ENCODE measurements at places on chromosomes 6 and 20. TPM values are rescaled to one million over a fixed set of nuclear protein-coding genes. Genes with fewer than 3 reads are reported as not detected.

Gene ZGPAT
- 24.9 TPM for total RNA-seq

Gene CYP24A1
- not detected for total RNA-seq

Gene CAGE1
- total RNA-seq = not detected

Gene LAMA5
- total RNA-seq = 31.1 TPM

Gene SYTL3
- total RNA-seq = 2.8 TPM

Gene KCNK5
- total RNA-seq = 0.16 TPM

Gene RIPOR3
- total RNA-seq = 4.2 TPM

Gene LINC00237
- total RNA-seq = 1.1 TPM

Gene ZNF391
- total RNA-seq = 13.1 TPM

Gene NR2E1
- 13.9 TPM for total RNA-seq

Gene KCNK17
- total RNA-seq = not detected

Gene TSHZ2
- 17.6 TPM for total RNA-seq

Gene PI16
- total RNA-seq = 18.1 TPM

Gene MUCL3
- total RNA-seq = not detected

Gene TMEM200A
- total RNA-seq = 4.2 TPM

Gene CLDN20
- total RNA-seq = 0.89 TPM

GRCh38 chr6:97207383-97207782 is 75.6 kb downstream of the MMS22L start:
- DNase-seq = no peak

GRCh38 chr6:157430834-157431233 is 49.8 kb downstream of the ZDHHC14 start:
- DNase-seq = no peak

- no peak for DNase-seq
These were observed 81.4 kb downstream of the LAMA2 start for GRCh38 chr6:128964233-128964755.

DNA sequence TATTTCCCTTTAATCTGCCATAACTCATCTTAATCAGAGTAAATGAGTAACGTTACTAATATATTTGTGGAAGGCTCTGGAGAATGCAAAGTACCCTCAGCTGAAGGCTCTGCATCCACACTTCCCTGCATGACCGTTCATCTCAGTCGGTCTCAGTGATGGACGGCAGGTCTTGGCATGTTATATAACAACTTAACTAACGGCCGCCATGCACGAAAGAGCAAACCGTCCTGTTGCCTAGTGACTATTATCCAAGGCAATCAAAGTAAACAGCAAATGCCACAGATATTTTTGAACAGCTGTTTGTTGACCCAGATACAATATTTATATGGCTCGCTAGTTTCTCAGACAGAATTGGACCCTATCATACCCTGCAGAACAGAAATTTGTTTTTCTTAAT is 194.9 kb upstream of the SMLR1 start:
- DNase-seq = no peak

GRCh38 chr6:14816116-14816859 is 429.6 kb upstream of the JARID2 start:
- no peak for DNase-seq

DNA sequence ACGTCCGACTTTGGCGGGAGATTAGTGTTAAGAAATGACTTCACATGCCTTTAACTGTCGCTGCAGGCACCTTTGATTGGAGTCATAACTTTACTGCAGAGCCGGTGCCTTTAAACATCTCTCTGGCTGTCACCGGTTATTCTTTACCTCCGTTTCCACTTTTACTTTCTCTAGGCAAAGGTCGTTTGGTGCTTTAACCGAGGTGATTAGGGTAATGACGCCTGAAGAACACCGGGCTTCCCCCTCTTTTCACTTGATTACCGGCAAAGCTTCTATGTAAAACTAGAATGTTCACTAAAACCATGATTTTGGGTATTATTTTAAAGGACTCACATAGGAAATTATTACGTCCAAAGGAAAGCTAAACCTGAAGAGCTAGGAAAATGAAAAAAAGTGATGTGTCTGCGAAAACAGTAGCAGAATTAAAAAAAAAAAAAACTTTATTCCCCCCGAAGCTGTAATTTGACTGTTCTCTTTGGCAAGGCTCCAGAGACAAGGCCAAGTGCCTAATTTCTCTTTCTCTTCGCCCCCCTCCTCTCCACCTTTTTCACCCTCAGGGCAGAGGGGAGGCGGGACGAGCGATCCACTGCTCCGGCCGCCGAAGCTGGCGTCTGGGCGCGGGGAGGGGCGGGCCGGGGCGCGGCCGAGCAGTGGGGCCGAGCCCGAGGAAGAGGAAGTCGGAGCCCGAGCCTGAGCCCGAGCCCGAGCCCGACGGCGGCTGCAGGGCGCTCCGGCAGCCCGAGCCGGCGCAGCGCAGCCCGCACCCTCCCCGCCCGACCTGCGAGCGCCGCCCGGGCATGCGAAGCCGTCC is at the start of gene PLEKHG1:
PLEKHG1 (plus strand) TSS at position 687 of the 811 bp plus-strand sequence. CDS start 133,797 bp downstream, outside the sequence.
- no peak for DNase-seq

GRCh38 chr6:27864906-27865849 is 47.0 kb downstream of the OR2B2 start:
- no peak for DNase-seq

GRCh38 chr6:111994791-111995190 is 59.1 kb upstream of the CCN6 start:
- DNase-seq = no peak

- DNase-seq = no peak
These were observed 30.4 kb downstream of the KCNQ5 start for GRCh38 chr6:72651967-72652956.

DNA sequence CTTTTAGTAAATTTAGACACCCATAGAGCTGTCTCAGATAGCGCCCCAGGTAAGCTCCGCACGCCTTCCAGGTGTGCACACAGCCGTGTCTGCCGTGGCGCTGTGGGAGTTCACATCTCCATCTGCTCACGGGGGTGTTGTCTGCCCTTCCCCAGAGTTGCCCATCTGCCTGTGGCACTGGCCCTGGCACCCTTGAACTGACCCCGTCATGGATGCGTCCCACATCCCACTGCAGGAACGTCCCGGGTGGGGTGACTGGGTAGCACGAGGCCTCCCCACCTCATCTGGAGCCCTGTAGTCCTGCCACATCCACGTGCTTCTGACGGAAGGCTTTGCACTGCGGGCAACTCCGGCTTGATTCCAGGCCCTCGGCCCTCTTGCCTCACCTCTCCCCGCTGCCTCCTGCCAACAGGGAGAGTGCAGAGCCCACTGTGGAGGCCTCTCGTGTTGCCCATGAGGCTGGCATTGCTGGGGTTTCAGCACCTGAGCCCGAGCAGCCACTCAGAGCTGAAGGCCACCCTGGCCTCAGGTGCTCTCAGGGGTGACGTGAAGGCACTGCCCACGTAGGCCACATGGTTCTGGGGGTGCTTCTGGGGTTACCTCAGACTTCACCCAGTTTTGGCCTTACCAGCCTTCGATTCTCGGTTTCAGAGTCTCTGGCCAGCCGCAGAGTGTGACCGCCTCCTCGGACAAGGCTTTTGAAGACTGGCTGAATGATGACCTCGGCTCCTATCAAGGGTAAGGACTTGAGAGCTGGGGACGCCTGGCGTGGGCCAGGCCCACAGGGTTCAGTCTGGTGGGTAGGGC is 5.1 kb downstream of the ARFGAP1 start:
- no peak for DNase-seq

DNA sequence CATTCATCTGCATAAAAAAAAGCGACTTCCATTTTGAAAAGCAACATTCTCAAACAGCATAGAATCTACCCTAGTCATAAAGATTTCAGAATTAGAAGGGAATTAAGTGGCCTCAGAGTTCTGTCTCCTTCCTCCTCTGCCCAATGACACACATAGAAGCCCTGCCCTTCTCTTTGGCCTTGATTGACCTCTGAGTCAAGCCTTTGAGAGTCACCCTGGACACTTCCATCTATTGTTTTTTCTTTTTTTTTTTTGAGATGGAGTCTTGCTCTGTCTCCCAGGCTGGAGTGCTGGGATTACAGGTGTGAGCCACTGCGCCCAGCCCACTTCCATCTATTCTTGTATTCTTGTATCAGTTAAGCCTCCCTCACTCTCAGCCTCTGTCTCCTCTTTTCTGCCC is 44.8 kb upstream of the CTNNBL1 start:
- no peak for DNase-seq

- DNase-seq = no peak
These were observed 202.9 kb upstream of the SOX4 start for GRCh38 chr6:21390532-21391213.

DNA sequence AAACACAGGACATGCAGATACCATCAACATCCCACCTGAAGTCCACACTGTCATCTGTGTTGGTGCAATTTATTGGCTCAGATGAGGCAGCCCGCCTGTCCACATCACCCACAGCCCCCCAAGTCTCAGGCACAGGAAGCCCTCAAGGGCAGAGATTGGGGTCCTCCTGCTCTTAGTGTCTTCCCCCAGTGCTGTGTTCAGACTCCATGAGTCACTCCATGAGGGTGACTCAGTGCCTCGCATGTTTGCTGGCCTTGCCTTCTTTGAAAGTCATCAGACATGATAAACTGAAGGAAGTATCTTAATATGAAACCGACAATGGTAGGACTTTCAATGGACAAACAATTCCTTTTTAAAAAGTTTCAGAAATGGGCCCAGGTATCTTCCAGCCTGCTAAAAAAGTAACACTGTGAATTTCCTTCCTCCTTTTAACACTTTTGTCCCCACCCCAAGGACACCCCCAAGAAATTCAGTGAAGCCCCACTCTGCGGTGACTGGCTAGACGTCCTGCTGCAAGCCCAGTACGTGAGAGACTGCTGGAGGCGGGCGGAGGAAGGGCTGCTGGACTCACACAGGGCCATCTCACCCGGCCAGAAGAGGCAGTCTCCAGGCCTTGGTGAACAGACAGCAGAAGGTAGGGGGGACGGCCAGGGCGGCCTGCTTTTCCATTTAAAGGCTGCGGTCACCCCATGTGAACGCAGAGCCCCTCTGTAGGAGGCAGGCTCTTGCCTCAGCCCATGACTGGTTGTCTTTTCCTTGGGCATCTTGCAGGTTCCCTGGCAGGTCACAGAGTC is 43.0 kb upstream of the KCNK16 start:
- DNase-seq = no peak
